Epithelial cell of proximal tubule (primary cell): ENCODE measurements at places on chromosomes 7 and 10. TPM values are rescaled to one million over a fixed set of nuclear protein-coding genes. Genes with fewer than 3 reads are reported as not detected.

Gene SLC39A12
- not detected in 2 replicates for total RNA-seq

Gene AGAP6
- 2.9 and 3.4 TPM in 2 replicates for total RNA-seq

Gene PKD2L1
- total RNA-seq = not detected in 2 replicates

Gene EPO
- not detected in 2 replicates for total RNA-seq

Gene RELN
- total RNA-seq = 1.2 and 3.8 TPM in 2 replicates

Gene SPDYE5
- not detected in 2 replicates for total RNA-seq

Gene ZFYVE27
- 13.5 and 23.6 TPM in 2 replicates for total RNA-seq

Gene NYAP1
- total RNA-seq = 0.72 and 1.2 TPM in 2 replicates

Gene SFRP4
- 0.06 TPM in 1 of 2 replicates, not detected in the other for total RNA-seq

GRCh38 chr7:134458341-134458805 is 527 bp downstream of the AKR1B1 start:
- no peak for DNase-seq

DNA sequence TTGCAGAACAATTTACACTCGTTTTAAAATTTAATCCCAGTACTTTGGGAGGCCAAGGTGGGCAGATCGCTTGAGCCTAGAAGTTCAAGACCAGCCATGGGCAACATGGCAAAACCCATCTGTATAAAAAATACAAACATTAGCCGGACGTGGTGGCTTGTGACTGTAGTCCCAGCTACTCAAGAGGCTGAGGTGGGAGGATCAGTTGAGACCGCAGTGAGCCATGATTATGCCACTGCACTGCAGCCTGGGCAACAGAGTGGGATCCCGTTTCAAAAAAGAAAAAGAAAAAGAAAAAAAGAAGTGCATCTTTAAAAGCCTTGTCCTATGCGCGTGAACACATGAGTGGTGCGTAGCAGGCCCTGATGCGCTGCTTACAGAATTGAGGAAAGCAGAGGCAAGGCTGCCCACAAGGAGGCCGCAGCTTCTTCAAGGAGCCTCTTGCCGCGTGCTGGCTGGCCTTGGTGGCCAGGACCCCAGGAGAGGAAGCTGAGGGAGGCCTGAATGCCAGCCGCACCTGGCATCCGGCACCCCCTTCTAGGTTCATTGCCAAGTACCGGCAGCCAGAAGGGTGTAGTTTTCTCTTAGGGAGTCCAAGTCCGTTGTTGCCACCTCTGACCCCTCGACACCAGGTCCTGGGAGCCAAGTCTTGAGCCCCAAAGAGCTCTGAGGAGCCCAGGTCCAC is 124.5 kb downstream of the UBE2H start:
- no peak for DNase-seq

- no peak for DNase-seq
Observed at GRCh38 chr7:82623812-82624211, 180.2 kb upstream of the CACNA2D1 start.

DNA sequence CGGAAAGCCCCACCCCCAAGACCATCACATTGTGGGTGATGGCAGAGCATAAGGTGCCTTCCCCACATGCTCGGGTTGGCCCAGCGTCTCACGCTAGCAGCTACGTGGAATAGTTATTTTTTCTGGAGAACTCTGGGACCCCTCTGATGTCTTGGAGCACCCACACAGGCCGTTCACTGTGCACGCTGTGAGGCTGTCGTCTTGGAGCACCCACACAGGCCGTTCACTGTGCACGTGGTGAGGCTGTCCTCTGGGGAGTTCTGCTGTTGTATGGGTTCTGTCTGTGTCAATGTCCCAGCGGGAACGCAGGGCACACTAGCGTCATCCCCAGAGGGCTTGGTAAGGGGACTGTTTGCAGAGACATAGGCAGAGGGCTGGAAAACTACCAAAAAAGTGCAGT is 38.8 kb upstream of the FAM20C start:
- DNase-seq = no peak

DNA sequence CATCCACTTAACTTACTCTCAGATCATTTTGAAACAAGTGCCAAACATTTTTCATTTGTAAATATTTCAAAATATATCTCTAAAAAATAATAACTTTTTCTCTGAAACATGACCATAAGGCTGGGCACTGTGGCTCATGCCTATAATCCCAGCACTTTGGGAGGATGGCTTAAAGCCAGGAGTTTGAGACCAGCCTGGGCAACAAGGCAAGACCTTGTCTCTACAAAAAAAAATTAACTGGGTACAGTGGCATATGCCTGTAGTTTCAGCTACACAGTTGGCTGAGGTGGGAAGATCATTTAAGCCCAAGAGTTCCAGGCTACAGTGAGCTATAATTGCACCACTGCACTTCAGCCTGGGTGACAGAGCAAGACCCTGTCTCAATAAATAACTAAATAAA is 36.4 kb downstream of the USP54 start:
- no peak for DNase-seq

GRCh38 chr10:34156781-34157425 is 658.2 kb downstream of the PARD3 start:
- no peak for DNase-seq

GRCh38 chr10:121263431-121263783 is 334.8 kb downstream of the FGFR2 start:
- DNase-seq = no peak

DNA sequence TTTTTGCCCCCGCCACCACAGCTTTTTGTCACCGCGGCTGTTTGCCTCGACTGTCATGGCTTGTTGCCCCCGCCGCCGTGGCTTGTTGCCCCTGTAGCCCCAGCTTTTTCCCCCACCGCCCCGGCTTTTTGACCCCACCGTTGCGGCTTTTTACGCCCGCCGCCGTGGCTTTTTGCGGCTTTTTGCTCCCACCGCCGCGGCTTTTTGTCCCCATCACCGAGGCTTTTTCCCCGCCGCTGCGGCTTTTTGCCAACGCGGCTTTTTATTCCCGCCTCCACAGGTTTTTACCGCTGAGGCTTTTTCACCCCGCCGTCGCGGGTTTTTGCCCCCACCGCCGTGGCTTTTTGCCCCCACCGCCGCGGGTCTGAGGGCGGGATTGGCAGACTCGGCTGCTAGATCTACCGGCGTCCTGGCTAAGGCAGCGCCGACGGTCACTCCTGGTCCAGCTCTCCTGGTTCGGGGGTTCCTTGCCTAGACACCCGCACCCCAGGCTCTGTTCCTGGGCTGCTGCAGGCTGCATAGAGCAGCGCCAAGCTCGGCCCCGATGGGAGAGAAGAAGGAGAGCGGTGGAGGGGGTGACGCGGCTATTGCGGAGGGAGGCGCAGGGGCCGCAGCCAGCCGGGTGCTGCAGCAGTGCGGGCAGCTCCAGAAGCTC is 637.7 kb downstream of the ZNF716 start:
- DNase-seq = no peak

GRCh38 chr10:48768926-48769325 is 84.3 kb downstream of the WDFY4 start:
- no peak for DNase-seq

DNA sequence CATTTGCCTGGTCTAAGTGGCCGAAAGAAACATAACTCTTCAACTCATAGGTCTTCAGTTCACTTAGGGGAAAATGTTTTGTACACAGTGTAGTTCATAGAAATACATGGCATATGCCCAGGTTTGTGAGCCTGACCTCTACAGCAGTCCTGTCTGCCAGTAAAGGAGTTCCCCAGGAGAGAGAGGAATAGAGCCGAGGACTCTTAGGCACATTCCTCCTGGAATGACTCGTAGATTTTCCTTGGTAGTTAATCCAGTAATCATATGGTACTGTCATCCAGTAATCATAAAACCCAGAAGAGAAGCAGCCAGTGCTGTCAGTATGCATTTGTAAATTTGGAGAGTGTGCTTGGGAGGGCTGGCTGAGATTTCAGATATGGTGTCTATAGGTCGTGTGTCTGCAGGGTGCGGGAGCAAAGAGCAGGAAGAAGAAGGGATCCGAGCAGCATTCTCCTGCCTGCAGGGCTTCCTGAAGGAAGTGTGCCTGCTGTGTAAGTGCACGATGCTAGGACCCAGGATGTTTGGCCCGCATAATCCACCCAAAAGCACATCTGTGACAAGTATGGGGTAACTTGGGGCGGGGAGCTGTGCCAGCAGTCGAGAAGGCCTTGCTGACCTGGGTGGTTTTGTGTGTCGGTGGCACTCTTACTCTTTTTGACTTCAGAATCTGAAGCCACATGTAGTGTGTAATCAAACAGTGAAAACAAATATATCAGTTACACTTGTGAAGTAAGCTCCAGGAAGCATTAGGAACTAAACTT is 13.9 kb downstream of the EIF4H start:
- no peak for DNase-seq

DNA sequence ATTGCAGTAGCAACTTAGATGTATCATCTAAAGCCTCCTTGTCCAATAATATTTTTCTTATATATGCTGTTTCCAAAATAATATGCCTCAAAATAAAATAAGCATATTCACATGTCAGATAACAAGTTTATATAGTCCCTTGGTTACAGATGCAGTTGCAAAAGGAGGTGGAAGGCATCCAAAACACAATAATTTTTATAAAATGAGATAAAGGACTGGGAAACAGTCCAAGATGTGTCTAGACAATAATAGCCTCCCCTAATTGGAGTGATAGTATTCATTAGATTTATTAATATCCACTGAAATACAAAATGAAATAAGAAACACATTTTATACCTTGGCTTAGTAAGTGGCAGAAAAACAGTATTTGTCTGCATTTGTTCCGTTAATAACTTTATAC is 30.3 kb downstream of the BCAP29 start:
- DNase-seq = no peak

DNA sequence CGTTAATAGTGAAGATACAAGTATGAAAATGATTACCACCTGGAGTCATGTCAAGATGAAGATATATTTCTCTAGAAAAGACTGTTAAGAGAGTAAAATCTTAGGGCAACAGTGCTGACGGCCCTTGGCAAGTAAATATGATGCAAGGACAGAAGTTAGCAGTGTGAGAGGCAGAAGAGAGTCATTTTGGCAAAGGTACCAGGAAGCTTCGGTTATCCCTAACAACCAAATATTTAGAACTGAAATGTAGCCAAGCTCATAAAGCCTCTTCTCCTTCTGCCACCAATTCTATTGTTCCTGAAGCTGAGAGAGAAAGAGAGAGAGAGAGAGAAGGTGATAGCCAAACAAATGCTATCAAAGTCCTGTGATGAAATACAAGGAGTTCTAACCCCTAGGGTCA is 109.6 kb downstream of the MACC1 start:
- no peak for DNase-seq
